ENCODE measurements at places on chromosomes 1 and 21.

DNA sequence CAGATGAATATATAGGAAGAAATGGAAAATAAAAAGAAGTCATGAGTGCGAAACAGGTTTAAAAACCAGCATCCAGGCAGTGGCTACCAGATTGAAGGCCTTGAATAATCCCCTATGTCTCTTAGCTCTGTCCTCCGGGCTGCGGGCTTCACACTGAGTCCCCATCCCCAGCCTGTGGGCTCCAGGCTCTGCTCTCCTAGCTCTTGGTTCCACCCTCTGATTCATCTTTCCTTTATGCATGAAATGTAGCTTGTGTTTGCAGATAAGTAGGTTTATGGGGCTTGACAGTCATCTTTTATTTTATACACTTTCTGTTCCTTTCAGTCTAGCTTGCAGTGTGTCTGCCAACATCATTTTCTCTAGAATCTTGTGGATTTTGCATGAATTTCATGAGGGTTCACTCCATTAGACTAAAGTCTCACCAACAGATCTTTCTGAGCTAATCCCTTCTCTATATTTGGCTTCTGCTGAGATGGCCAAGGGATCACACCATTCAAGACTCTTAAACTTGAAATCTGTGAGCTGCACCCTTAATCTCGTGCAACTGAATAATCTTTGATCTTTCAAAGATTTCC, 174.5 kb downstream of the PLPPR4 start:
- DNase-seq, result no peak

DNA sequence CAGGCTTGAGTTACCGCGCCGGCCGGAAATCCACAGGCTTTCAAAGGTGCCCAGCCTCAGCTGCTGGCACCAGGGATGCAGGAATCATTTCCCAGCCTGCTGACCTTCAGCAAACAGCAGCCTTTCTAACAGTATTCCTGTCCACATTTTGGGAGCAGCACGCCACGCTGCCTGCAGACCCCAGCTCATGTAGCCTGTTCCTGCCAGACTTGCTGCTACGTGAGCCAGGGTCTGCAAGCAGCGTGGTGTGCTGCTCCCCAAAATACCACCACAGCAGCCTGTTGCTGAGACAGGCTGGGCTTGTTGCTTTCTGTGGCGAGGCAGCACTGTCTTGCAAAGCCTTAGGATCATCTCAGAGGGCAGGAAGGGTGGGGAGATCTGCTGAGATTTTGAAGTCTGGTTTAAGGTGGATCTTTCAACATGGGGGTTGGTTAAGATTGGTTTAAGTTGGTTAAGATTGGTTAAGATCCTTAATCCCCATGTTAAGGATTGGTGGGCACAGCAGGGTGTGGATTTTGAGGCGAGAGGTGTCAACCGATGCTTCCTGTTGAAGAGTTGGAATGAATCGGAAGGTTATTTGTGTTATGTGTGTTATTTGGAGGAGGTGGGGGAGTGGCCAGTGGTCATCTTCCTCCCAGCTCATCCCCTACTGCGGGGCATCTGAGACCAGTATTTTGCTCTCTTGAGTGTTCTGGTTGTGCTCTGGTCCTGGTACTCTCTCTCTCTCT, 12.9 kb downstream of the FAAH start:
- DNase-seq, result no peak

GRCh38 chr1:88847643-88848042, 43.7 kb downstream of the GTF2B start:
- no peak for DNase-seq

GRCh38 chr1:213387380-213388015, 336.5 kb downstream of the RPS6KC1 start:
- no peak for DNase-seq

DNA sequence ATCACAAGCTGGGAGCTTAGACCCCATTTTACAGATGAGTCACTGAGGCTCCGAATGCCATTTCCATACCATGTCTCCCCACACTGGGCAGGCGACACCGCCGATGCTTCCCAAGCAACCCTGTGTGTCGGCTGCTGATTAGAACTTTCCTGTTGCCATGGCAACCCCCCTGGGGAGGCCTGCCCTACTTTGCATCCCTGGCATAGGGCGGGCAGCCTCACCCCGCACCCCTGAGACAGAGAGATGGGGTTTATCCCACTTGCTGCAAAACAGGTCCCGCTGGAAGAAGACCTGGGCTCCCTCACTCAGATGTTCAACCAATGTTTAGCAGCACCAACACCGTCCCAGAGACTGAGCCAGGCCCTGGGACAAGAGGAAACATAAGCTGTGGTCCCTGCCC, 81.5 kb downstream of the CAMK2N1 start:
- no peak for DNase-seq

GRCh38 chr21:34869545-34869944, 179.6 kb downstream of the RUNX1 start:
- no peak for DNase-seq

DNA sequence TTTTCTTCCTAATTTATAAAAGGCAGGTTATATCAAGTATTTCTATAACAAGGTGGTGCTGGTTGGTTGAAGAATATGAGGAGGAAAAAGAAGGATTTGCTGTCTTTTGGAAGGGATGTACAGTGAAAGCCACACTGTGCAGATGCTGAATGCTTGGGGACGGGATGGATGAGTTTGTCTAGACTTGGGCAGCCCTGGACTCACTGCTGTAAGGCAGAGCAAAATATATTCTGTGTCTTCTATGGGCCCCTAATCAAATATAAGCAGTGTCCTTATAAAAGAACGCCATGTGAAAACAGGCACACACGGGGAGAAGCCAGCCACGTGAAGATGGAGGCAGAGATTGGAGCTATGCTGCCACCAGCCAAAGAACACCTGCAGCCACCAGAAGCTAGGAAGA, 47.4 kb downstream of the PHC2 start:
- no peak for DNase-seq

- no peak for DNase-seq
These were observed 32.0 kb downstream of the SLC45A1 start for GRCh38 chr1:8349961-8350360.

DNA sequence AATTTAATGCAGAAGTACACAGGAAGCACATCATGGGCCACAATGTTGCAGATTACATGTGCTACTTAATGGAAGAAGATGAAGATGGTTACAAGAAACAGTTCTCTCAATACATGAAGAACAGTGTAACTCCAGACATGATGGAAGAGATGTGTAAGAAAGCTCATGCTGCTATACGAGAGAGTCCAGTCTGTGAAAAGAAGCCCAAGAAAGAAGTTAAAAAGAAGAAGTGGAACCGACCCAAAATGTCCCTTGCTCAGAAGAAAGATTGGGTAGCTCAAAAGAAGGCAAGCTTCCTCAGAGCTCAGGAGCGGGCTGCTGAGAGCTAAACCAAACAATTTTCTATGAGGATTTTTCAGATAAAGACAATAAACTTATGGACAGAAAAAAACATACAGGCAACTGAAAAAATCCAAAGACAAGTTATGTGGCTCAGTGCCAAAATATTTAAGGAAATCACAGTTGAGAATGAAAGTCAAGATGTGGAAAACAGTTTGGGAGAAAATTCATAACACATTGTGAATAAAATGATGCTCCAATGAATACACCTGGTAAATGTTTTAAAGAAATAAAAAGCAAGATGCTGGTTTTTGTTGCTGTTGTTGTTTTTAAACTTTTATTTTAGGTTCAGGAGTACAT, 2.8 kb upstream of the ZNF644 start:
- no peak for DNase-seq

- no peak for DNase-seq
These were observed 55.1 kb downstream of the UBE2T start for GRCh38 chr1:202286622-202287097.

- DNase-seq, result no peak
These were observed 316.8 kb upstream of the SNX7 start for GRCh38 chr1:98344731-98345130.

DNA sequence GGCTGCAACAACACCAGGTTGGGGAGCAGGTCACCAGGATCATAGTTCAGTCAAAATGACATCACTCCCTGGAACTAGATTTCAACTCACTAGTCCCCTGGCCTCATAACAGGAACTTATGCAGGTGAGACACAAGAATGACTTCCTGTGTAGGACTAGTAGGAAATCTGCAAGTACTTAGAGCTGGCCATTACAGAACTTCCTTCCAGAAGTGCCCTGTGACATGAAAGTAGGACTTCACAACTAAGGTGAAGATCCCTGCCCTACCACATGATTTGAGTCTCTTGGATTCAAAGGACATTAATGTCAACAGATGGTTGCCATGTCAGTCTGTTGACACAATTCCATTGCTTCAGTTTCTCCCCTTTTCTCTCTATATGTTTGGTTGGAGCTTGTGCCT, 223.1 kb downstream of the RPS6KC1 start:
- no peak for DNase-seq

- DNase-seq, result no peak
These were observed 77.5 kb upstream of the HMCN1 start for GRCh38 chr1:185656663-185657062.

- no peak for DNase-seq
These were observed 213.7 kb downstream of the LRRC40 start for GRCh38 chr1:69991644-69992043.

- no peak for DNase-seq
These were observed 59.1 kb downstream of the RALGPS2 start for GRCh38 chr1:178784131-178784536.

GRCh38 chr21:45220071-45220481, 67.6 kb downstream of the POFUT2 start:
- DNase-seq, result no peak

- DNase-seq, result no peak
These were observed 46.2 kb downstream of the CDC7 start for GRCh38 chr1:91546876-91547275.

- no peak for DNase-seq
These were observed 48.2 kb downstream of the IL12RB2 start for GRCh38 chr1:67355745-67356424.

Measured in stimulated activated CD4-positive, alpha-beta T cell treated with anti-CD3 and anti-CD28 coated beads, Interleukin-12 subunit alpha, Interleukin-12 subunit beta, amount 100 ng/mL, for 24 hours (primary cell).